A172 (cell line): ENCODE measurements at places on chromosomes 4 and X.
A peak's percentile ranks its signal among the peaks of the same experiment; 100 is the strongest.

DNA sequence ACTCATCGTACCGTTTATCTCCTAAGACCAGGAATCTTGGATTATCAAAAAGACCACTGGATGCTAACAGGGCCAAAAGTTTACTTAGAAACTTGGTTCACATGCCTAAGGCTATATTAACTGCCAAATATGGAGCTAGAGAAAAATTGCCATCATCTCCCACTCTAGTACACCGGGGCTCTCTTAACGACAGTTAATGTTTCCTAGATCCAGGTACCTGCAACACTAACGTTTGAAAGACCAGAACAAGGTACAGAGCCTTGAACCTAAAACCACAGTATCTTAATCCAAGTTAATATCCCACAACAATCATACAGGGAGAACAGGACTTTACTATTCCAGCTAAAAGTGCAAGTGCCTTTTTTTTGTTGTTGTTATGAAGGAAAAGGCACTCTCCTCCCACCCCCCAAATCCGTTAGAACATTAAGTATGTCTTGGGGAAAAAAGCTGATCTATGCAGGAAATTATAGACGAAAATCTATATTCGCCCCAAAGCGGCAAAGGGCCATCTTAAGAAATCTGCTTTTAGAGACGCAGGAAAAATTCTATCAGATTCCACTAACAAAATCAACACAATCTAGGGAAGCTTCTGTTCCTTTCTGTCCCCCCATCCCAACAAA, 1.3 kb downstream of the G3BP2 start:
- DNase-seq, result no peak

- no peak for DNase-seq
Observed at GRCh38 chr4:108342325-108342970, 173.7 kb upstream of the LEF1 start.

DNA sequence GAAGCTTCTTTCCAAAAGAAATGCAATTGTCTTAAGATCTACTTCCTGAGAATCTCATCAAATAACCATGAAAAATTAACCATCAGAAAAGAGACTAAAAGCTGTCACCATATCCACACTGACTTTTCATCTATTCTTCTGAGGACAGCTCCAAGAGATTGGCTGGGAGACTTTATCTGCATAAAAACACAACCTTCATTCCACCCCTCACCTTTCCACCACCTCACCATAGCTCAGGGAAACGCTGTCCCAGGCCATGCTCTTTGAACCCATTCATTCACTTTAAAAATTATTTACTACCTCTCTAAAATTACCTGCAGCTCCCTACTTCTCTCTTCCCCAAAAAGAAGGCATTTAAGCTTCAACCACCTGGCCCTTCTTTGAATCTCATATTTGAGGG, 2.4 kb downstream of the FAM13A start:
- DNase-seq, result no peak

- peak; percentile 59 for DNase-seq
Observed at GRCh38 chr4:1337376-1337831, 9.6 kb upstream of the UVSSA start.

DNA sequence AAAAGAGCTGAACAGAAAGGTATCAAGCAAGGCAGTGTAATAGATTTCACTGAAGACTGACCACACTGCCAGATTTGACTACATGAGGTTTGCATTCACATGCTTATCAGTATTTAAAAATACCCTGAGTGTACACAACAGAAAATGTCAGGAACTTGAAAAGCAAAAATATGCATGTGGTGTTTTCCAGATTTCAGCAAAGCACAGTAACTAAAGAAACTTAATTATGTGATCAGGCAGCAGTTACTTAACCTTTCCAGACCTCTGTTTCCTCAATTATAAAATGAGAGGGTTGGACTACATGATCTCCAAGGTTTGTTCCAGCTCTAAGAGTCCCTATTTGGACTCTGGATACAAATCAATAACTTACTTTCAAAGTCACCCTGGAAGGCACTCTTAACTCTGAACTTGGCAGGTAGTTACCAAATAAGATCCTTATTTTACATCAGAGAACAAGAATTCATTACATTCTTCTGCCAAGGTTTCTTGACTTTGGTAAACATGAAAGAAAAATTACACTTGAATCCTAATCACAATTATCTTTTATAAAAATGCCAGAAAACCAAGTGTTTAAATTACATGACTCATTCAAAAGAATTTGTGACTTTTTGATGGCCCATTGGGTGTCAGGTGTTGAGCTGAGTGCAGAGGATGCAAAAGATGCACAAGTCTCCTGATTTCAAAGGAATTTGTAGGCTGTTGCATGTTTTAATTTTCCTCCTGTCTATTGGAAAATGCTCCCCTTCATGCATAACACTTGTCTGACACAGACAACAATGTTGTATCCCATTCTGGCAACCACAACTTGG, 241.6 kb downstream of the MGST2 start:
- DNase-seq, result no peak
